Motor neuron (in vitro differentiated cells): ENCODE measurements at places on chromosomes 13 and 19. TPM values are rescaled to one million over a fixed set of nuclear protein-coding genes. Genes with fewer than 3 reads are reported as not detected.

The ADGRE3 gene
- total RNA-seq = not detected in 2 replicates

The SAE1 gene
- total RNA-seq = 98.4 and 107 TPM in 2 replicates

The ZNF599 gene
- 12.3 and 15.8 TPM in 2 replicates for total RNA-seq

The FAM83E gene
- total RNA-seq = 0.56 and 1.2 TPM in 2 replicates

The RAB3D gene
- total RNA-seq = 7.9 and 9.5 TPM in 2 replicates
